ENCODE measurements at places on chromosomes 2 and 18.

GRCh38 chr2:54446122-54446521, 10.0 kb upstream of the SPTBN1 start:
- DNase-seq: no peak

- no peak for DNase-seq
These were observed 1108.1 kb upstream of the CHAC2 start for GRCh38 chr2:52659546-52659945.

DNA sequence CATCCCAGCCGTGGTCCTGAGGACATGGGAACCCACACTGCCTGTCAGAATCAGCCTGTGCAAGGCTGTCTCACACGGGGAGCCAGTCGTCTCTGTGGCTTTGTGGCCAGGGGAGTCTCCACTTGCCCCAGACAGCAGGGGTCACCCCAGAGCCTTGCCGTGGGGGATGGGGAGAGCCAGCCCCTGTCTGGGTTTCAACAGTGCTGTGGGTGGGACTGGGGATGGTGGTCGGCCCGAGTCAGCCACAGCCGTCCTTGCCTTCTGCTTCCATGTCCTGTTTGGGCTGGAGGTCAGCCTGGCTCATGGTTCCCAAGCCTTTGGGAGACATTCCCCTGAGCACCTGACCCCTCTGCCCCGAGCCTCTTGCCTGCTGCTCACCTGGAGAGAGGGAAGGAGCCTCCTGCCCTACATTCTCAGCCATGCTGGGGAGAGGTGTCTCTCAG, 19.6 kb downstream of the GPR35 start:
- no peak for DNase-seq

DNA sequence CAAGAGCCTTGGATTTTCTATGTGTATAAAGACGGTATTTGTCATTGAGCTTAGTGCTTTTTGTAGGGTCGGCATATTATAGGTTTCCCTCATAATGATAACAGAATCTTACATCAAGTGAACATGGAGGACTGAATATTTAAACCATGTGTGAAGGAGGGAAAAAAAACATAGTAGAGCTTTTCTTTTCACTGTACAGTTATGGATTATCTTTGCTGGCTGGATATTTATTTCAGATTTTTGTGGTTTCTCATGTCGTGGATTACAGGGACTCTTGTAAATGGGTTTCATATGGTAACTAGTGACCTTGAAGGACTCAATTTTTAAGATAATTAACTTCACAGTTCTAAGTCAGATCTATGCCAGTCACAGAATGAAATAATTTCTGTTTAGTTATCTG, 330.2 kb upstream of the NRP2 start:
- DNase-seq: no peak

DNA sequence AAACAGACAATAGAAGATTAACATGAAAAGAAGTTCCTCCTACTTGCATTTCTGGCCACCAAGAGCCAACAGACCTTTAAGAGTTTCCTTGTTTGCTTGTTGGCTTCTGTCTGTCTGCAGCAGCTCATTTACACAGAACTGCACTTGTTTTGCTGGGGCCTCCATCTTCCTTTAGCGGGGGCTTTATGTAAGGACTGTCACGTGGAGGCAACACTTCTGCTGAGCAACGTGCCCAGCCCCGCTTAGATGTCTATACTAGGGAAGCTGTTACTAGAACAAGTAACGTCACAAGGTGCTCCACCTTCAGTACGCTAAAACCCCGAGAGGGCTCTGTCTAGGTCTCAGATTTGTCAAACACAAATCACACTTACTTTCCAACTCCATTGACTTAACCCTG, 104.3 kb upstream of the PXDN start:
- DNase-seq: no peak

DNA sequence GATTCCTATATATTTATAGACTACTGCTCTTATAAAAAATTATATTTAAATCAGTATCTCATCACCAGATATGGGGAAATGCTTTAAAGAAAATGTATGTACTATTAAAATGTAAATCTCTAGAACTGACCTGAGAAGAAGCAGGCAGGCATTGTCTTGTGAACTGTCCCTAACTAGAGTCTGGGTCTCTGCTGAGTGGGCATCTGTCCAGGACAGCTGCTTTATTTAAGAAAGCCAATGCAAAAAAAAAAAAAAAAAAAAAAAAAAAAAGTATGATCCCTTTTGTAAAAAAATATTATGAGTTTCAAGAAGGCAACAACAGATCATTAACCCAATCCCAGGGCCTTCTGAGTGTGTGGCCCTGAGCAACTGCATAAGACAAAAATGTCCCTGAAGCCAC, 66.0 kb downstream of the PAX3 start:
- DNase-seq: no peak

DNA sequence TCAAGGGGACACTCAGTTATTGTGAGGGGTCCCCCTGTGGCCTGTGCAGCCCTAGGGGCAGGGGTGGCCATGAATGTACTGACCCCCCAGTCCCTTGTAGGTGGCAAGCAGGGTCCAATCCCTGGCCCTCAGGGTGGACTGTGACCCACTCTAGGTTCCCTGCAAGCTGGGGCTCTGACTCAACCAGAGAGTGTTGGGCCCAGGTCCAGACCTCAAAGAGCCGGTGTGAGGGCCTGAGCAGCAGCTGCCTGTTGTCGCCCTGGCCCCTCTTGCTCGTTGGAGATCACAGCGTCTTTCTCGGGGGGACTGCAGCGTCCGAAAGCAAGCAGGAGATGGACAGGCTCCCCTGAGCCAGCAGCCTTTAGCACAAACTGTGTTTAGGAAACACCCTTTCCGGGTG, 66.8 kb upstream of the ATG16L1 start:
- no peak for DNase-seq

DNA sequence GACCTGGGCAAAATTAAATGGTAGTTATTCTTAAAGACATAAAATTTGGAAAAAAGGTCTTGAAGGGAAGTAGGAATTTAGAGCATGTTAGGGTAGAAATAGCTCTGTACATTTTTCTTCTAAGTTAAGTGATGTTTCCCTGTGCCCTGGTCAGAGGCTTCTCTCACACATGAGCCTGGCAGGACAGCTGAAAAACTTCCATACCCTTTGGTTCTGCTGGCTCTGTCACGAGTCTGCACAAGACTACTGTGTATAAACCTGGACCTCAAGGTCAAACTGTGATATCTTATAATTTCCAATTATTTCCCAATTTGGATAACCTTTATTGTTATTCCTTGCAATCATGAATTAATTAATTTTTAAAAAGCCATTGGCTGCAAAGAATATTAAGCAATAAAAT, 664.7 kb downstream of the BCL11A start:
- no peak for DNase-seq

DNA sequence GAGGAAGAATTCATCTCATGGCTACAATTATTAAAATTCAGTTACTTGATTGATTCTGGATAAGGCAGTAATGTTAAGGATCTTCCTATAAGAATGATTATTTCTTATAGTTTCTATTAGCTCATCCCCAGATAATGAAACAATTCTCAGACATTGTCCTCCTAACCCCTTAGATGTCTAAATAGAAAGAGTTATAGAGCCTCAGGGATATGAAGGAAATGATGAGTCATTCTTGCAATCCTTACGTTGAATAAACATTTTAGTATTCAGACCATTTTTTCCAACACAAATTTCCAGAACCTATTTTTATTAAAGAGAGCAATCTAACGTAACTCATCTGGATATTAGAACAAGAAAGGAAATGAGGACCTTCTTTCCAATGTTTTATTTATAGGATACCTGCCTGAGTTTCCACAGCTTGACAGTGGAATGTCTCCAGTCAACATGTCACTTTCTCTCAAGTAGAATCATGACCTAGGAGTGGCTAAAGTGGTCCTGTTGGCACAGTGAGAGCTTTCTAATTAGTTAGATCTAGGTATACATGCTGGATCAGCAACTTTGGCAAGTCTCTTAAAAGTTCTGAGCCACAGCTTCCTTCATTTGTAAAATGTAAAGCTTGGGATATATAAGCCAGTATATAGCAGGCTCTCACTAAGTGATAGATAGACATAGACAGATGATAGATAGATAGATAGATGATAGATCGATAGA, 88.0 kb upstream of the RAB27B start:
- DNase-seq: no peak

- no peak for DNase-seq
These were observed 134.7 kb downstream of the UBR3 start for GRCh38 chr2:169961911-169962310.

DNA sequence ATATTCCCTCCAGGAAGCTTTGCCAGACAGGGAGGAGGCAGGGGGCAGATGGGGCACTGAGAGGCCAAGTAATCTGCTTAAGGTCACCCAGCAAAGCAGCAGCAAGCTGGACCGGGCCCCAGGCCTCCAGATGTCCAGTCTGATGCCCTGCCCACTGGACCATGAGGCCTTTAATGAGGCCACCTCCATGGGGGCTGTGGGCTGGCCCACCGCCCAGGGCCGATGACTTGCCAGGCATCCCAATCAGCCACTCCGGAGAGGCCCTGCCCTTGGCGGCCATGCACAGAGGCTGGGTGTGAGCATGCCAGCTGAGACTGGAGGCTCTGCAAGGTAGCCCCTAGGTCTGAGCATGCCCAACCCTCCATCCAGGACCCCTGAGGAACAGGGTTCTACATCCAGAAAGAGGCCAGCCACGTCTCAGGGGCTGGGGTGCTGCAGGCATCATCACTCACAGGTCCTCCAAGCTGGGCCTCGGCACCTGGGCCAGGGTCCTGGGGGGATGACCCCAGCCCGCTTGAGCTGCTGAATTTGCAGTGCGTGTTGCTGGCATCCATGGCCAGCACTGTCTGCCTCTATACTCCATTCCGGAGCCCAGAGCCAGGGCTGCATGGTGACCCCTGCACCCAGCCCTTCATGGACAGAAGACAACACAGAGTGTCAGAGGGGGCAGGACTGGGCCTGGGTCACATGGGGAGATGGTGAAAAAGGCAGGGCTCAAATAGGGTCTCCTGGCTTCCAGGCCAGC, 164.2 kb downstream of the INHBB start:
- no peak for DNase-seq

DNA sequence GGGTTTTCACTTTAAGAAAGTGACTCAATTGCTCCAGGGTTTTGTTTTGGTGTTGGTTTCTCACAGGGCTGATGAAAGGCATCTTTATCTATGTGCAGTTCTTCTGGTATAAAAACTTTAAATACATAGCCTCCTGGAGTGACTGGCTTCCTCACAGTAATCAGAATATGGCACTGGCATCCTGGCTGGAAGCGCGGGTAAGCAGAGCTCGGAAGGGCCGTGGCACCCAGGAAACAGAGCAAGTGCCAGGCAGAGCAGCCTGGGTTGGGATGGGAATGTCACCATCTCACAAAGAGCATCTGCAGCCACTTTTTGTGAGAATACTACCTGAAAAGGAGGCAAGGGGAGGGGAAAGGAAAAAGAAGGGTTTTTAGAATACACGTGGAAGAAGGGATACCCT, 534.7 kb downstream of the PLCL1 start:
- DNase-seq: no peak

DNA sequence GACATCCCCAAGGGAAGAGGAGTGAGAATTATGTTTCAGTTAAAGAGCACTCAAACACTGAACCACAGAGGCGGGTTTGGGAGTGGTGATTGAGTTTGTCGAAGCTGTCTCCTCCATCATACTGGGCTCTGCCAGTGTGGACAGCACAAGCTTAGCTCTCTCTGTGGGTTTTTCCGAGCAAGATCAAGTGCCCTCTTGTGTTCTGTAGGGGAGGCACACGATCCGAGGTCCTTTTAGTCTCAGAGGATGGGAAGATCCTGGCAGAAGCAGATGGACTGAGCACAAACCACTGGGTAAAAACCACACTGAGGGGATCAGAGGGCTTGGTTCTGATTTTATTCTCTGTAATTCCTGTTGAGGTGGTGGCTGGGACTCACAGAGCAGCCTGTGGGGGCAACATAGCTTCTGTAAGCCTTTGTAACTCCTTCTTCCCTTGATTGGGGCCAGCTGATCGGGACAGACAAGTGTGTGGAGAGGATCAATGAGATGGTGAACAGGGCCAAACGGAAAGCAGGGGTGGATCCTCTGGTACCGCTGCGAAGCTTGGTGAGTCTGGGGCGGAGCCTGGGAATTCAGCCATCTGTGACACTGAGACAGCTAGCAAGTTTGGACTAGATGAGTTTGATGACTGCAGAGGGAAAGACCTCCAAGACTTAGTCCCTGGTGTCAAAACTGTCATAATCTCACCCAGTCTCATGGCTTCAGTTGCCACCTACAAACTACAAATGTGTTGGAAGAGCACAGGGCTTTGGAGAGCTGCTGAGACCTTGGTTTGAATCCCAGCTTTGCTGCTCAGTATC, 2.0 kb downstream of the NAGK start:
- no peak for DNase-seq

GRCh38 chr2:142724713-142725349, 152.6 kb upstream of the KYNU start:
- no peak for DNase-seq

DNA sequence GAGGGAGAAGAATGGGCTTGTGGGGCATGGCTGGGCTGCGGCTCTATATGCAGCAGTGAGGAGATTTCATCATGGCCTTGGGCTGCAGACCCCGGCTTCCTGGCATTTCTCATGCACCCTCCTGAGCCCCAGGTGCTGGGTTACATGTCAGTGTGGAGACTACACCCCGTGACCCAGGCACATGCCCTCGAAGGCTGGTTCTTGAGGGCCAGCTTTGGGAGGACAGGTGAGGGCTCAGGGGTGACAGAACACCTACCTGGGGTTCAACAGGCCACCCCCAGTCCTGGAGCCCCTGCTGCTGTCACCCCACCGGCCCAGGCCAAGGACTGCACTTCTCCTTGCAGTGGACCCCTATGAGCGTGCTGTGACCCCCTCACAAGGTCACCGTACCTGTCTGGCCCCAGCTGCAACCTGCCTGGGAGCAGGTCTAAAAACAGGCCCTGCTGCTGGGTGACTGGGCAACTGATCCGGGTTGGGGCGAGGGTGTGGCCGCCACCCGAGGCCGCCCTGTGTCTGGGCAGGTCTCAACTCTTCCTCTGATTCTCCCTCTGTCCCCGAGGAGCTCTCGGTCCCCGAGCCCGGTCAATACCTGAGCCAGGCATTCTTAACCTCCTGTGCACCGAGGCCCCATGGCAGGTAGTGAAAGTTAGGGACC, 94.8 kb upstream of the OTOS start:
- DNase-seq: no peak

GRCh38 chr2:66541646-66542045, 106.7 kb downstream of the MEIS1 start:
- no peak for DNase-seq

- DNase-seq: no peak
These were observed 235.5 kb upstream of the SIX3 start for GRCh38 chr2:44705876-44706480.

- DNase-seq: no peak
These were observed 352.3 kb upstream of the MEIS1 start for GRCh38 chr2:66082581-66082980.

DNA sequence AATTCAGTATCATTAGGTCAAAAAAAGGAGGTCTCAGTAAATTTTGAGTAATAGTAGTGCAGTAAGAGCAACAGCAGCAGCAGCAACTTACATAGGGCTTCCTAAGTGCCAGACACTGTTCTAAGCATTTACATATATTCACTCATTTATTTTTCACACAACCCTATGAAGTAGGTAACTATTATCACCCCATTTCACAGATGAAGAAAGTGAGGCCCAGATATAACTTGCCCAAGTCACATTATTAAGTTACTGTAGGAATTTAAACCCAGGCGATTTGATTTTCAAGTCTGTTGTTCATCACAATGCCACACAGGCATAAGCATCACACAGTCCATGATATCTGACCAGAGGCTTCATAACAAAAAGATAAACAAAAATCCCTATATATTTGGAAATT, 90.2 kb upstream of the DTNB start:
- DNase-seq: no peak

Measured in stimulated activated CD8-positive, alpha-beta memory T cell treated with anti-CD3 and anti-CD28 coated beads, Interleukin-2, amount 100 ng/mL, for 1 hour (primary cell).